ENCODE measurements at places on chromosomes 13 and 19. TPM values are rescaled to one million over a fixed set of nuclear protein-coding genes. Genes with fewer than 3 reads are reported as not detected.

TTC9B gene
- total RNA-seq = 19.9 TPM

ZNF66 gene
- total RNA-seq = 8.0 TPM

CERS1 gene
- total RNA-seq = 32.8 TPM

NBEA gene
- total RNA-seq = 136 TPM

ZNF571 gene
- total RNA-seq = 14.2 TPM

OR4F17 gene
- total RNA-seq = not detected

POU4F1 gene
- 10.7 TPM for total RNA-seq

LPAR2 gene
- 19.8 TPM for total RNA-seq

NOTCH3 gene
- 34.9 TPM for total RNA-seq

VRK3 gene
- 42.0 TPM for total RNA-seq

CNN1 gene
- 3.7 TPM for total RNA-seq

CCDC169 gene
- 3.4 TPM for total RNA-seq

PVR gene
- total RNA-seq = 25.3 TPM

ZNF541 gene
- total RNA-seq = 0.22 TPM

CEACAM5 gene
- total RNA-seq = not detected

KLK10 gene
- 1.6 TPM for total RNA-seq

Measured in spinal cord (tissue), 10 donors.